ENCODE measurements at places on chromosomes 4 and X. TPM values are rescaled to one million over a fixed set of nuclear protein-coding genes. Genes with fewer than 3 reads are reported as not detected.

The SPIN3 gene
- 7.9 TPM for total RNA-seq

The CLDN2 gene
- not detected for total RNA-seq

The KCND1 gene
- 6.0 TPM for total RNA-seq

The TCP11X2 gene
- total RNA-seq: 2.0 TPM

GRCh38 chr4:2824329-2824835 is 19.3 kb upstream of the ADD1 start:
- peaks cover 38% of the 10 kb centered on the region for H3K36me3 ChIP-seq
- DNase-seq: no peak
- H3K4me1 ChIP-seq: peaks cover 21% of the 10 kb centered on the region
- no peak overlapping the region for H3K4me3 ChIP-seq
- H3K27me3 ChIP-seq: peaks cover 26% of the 10 kb centered on the region
- no peak overlapping the region for H3K27ac ChIP-seq

GRCh38 chrX:54945224-54945623 is 24.6 kb downstream of the TRO start:
- H3K27ac ChIP-seq: no peak overlapping the region
- H3K27me3 ChIP-seq: no peaks in the 10 kb centered on the region
- no peak for DNase-seq
- no peak overlapping the region for H3K4me3 ChIP-seq
- no peaks in the 10 kb centered on the region for H3K4me1 ChIP-seq

DNA sequence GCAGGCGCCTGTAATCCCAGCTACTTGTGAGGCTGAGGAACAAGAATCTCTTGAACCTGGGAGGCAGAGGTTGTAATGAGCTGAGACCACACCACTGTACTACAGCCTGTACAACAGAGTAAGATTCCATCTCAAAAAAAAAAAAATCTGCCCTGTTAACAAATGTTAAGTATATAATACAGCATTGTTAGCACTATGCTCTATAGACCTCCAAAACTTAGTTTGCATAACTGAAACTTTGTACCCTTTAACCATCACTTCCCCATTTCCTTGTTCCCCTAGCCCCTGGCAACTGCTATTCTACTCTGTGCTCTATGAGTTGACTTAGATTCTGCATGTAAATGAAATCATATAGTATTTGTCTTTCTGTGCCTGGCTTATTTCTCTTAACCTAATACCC is 76.7 kb downstream of the TAB3 start:
- H3K27ac ChIP-seq: no peak overlapping the region
- H3K4me1 ChIP-seq: no peaks in the 10 kb centered on the region
- no peak overlapping the region for H3K4me3 ChIP-seq
- no peaks in the 10 kb centered on the region for H3K36me3 ChIP-seq
- H3K27me3 ChIP-seq: no peaks in the 10 kb centered on the region
- no peak for DNase-seq

- H3K4me1 ChIP-seq: peaks cover 2% of the 10 kb centered on the region
- no peak overlapping the region for H3K27ac ChIP-seq
- H3K27me3 ChIP-seq: no peaks in the 10 kb centered on the region
- H3K36me3 ChIP-seq: no peaks in the 10 kb centered on the region
These were observed 128.4 kb upstream of the TBC1D9 start for GRCh38 chr4:140884431-140885058.

DNA sequence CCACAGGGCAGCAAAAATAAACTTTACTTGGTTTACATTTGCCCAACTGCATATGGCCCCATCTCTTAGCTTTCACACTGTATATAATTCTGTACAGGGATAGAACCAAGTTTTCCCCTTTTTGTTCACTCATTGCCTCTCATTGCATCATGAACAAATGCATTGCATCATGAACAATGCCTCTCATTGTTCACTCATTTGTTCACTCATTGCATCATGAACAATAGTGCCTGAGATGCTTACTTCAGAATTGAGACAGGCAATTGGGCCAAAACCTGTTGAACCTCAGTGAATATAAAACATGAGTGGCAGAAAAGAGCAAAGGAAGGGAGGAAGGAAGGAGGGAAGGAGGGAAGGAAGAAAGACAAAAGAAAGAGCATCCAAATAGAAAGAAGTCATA is 98.2 kb downstream of the SOWAHB start:
- H3K4me1 ChIP-seq: peaks cover 23% of the 10 kb centered on the region
- no peak for DNase-seq
- H3K4me3 ChIP-seq: no peak overlapping the region
- no peaks in the 10 kb centered on the region for H3K36me3 ChIP-seq

All from endothelial cell (in vitro differentiated cells).